Sigmoid colon (tissue), 7 donors: ENCODE measurements at places on chromosomes 7 and 10. TPM values are rescaled to one million over a fixed set of nuclear protein-coding genes. Genes with fewer than 3 reads are reported as not detected.

GRCh38 chr7:84387595-84387994 lies 193.0 kb upstream of the SEMA3A start:
- DNase-seq: no peak

CAV2 gene
- total RNA-seq: 81.8 TPM

GRCh38 chr7:150976529-150977381 lies 1.4 kb downstream of the KCNH2 start:
- DNase-seq: no peak

- DNase-seq: no peak
Observed at GRCh38 chr7:73626814-73627213, 2.5 kb upstream of the MLXIPL start.

DNA sequence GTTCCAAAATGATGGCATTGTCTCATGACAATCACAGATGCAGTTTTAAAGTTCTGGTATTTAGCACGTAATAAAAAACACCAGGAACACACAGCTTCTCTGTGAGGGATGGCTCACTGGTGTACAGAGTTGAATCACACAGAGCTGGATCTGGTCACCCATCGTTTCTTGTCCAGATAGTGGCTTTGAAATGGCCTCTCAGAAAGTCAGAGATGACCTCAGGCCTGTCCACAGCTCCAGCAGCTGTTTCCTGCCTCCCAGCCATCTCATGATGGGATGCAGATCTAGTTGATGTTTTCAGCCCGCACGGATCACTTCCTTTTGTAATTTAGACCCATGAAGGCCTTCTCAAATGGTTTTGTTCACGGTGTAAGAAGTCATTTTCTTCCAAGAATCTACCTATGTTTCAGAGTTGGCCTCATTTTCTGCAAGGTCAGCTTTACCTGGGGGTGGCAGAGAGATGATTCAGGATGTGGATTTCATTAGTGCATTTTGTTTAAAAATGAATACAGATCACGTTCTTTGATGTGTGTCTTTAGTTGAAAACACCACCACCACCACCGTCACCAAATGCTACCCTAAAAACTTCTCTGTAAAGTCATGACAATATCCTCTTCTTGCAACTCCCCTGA lies 166.2 kb downstream of the SNX10 start:
- no peak for DNase-seq

DNA sequence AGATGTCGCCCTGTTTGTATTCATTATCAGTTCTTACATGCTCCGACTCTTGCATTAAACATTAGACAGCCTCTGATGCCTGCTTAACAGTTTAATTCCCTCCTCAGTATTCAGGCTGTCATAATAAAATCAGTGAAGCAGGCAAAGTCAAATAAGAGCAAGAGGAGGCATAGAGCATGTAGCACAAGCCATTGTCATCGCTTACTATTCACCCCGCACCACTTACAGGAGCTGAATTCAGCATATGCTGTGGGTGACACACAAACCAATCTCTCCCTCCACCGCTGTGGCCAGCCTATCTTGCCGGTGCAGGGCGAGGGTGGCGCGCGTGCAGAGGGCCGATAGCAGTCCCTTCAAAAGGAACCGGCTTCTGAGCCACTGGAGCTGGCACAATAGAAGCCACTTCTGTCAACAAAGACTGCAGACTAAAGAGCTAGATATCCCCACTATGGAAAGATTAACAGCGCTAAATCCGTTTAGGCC lies 433.2 kb upstream of the MGMT start:
- no peak for DNase-seq

AKR1E2 gene
- total RNA-seq: 16.8 TPM

- DNase-seq: peak; percentile 58
Observed at GRCh38 chr10:127999297-128000129, 92.6 kb downstream of the PTPRE start.

- no peak for DNase-seq
Observed at GRCh38 chr10:49010865-49011264, 71.2 kb upstream of the LRRC18 start.

DNA sequence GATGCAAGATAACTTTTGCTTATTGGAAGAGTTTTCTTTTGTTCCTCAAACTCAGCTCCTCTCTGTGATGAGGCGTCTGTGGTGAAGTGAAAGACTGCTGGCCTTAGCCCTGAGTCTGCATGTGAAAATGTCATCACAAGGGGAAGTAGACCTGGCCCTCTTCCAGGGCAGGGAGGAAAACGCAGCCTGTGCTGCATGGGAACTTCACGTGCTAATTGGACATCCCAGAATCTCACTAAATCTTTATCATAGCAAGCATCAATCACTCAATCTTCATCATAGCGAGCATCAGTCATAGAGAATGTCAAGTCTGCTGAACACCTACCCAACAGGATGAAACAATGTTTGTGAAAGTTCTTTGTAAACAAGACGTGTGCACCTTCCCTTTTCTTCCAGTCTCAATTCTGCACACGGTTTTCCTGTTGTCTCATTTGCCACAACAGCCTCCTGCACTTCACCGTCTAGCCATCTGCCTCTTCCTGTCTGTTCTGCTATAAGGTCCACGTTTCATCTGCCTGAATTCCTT lies 314.6 kb downstream of the FRMD4A start:
- DNase-seq: peak; percentile 77

DNA sequence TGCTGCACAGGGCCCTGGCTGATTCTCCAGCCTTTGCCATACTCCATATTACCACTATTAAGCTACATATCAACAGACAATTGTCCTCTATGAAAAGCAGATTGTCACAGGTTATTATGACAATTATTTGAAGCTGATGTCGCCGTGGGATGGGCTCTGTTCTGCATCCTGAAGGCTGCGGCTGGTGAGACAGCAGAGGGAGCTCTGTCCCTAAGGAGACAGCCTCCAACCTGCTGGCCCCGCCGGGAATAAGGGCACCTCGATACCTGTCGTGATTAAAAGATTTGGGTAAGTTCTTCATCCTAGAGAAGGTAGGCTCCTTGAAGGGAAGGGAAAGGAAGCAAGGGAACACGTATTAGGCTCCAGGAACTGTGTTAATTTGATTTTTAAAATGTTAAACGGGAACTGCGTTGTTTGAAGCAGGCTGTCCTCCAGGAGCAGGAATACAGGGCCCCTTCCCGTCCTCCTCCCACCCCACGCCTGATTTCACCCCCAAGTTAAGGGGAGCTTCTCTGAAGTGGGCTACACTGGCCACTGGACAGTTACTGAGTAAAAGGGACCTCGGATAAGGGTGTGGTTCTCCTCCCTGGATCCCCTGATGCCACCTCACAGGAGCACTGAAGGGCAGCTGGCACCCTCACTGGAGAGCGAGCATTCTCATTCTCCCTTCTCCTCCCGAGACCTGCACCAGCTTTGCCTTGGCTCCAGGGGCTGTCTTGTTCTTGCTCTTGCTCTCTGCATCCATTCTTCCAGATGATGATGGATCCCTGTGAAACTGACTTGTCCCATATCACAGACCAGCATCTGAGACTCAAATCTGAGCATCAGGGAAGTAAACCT lies 11.8 kb upstream of the TIAL1 start:
- peak; percentile 79 for DNase-seq

SPDYE11 gene
- not detected for total RNA-seq

- DNase-seq: peak; percentile 84
Observed at GRCh38 chr10:70652761-70653657, 19.3 kb upstream of the ADAMTS14 start.

DNA sequence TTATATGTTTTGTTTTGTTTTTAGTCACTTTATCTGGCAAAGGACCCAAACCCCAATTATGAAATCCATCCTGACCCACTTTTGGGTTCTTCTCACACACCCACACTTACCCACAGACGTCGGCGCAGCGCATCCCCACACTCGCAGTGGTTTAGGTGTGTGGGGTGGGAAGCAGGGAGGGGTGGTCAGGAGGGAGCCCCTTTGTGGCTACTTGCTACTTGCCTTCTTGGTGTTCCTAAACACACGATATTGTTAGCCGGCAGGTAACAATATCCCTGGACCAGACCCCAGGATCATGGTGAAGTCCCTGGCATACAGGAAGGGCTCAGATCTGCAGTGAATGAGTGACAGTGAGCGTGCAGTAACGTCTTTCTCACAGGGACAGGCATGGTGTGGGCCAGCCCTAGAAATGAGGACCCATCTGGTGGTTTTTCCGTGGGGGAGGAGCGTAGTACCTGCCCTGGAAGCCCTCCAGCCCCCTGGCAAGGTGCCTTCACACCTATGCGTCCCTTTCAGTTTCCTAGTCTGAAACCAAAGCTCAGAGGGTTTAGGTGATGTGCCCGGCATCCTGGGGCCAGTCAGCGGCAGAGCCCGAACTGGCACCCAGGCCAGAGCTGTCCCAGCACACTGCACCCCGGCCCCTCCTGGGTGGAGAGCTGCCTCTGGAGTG lies 4.4 kb downstream of the SPOCK2 start:
- no peak for DNase-seq

NXPH1 gene
- total RNA-seq: not detected

GRCh38 chr10:25547382-25547781 lies 372.6 kb downstream of the GPR158 start:
- no peak for DNase-seq

GRCh38 chr10:2121315-2121714 lies 384.0 kb upstream of the ADARB2 start:
- DNase-seq: no peak

MYL10 gene
- not detected for total RNA-seq

DNA sequence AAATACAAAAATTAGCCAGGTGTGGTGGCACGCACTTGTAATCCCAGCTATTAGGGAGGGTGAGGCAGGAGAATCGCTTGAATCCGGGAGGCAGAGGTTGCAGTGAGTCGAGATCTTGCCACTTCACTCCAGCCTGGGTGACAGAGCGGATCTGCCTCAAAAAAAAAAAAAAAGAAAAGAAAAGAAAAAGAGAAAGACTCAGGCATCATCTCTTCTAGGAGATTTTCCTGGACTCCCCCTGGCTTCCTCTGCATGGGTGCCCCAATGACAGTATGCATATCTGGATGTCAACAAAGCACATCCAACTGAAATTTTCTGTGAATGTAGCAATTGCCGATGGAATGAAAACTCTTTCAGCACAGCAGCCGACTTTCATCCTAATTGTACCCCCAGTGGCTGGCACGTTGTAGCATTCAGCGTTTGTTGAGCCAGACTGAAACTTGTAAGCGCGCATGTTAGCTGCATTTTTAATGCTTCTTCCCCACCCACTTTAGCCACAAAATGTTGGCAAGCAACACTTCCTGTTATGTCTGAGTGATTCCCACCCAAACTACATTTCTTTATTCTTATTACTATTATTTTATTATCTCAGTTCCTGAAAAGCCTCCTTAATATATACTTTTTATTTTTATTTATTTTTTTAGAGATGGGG lies 70.2 kb downstream of the PRTFDC1 start:
- DNase-seq: no peak

GPC2 gene
- total RNA-seq: 0.49 TPM

DNA sequence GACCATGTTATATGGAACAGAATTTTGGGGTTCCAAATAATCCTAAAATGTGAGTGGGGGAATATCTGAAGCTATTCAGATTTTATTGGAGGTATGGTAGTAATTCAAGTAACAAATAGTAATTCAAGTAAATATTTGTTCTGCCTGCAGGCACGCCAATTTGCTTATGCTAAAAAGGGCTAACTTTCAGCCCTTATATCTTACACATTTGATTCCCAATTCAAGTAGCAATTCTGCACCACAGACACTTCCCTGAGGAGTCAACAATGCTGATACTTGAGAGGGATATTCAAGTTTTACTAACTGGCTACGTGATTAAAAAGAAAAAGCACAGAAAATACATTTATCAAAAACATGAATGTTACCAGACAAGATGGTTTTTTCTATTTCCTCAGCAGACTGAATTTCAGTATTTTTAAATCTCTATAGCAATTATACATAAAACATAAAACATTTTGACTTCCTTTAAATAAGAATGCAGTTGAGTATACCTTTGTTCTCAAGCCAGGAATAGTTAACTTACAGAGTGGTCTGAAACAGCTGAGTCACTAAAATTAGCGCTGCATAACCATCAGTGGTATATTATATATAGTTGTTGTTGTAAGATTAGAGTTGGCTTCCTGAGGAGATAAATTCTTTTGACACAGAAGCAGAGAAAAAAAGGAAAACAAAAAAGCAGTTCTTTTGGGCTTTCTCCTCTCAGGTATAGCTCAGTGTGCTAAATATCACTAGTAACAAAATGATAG lies 33.9 kb downstream of the MTPN start:
- no peak for DNase-seq

DNA sequence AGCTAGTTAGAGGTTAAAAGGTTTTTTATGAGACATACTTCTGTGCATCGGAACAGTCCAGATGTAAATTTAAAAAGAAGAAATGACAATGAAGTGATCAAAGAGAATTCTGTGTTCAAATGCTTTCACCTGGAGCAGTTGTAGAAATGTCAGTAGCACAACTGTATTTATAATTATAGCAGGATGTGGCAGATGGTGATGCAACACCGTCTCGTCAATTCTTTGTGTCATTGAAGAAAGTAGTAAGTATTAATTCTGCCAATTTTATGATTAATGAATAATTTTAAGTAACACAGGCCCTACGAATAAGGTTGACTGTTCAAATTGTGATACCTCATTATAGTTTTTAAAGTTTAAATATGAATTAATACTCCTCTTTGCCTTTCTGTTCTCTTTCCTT lies 171.1 kb downstream of the ADK start:
- no peak for DNase-seq

- no peak for DNase-seq
Observed at GRCh38 chr7:148289630-148290029, 300.9 kb upstream of the C7orf33 start.

PRLHR gene
- total RNA-seq: not detected

- DNase-seq: no peak
Observed at GRCh38 chr10:67697724-67698131, 1.7 kb upstream of the CTNNA3 start.

DNA sequence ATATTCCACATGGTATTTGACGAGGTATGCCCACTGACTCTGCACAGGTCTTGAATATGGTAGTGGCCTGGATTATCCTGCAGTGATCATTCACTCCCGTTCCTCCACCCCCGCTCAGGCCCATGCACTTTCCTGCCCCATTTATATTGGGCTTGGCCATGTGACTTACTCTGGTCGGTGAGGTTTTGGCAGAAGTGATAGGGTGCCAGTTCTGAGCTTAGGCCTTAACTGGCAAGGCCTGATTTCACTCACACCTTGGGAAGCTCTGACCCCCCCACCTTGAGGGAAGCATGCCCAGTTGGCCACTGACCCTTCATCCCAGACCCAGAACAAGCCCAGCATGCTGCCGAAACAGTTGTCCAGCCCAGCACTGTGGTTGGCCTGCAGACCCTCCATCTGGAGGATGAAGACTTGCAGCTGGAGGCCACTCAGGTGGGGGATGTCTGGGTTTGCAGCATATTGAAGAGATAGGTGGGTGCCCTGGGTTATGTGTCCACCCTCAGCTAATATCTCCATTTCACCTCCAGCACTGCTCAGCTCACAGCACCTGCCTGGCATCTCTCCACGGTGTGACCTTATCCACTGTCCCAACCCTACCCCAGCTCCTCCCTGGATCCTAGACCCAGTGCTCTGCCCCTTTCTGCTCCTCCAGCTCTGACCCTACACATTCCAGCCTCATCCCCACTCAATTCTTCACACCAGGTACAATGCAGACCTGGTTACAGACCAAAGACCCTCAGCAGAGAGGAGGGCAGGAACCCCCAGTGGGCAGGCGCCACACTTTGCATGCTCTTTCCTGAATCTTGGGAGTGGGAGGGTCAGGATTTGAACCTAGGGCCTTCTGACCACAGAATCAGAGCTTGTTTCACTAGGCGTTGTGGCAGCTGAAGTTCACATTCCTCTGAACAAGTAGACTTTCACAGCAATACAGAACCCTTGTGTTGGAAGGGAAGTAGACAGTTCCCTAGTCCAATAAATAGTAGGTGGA lies 138.1 kb upstream of the CHST15 start:
- DNase-seq: no peak

OR2A12 gene
- total RNA-seq: not detected
